ENCODE measurements at places on chromosomes 2 and 18. TPM values are rescaled to one million over a fixed set of nuclear protein-coding genes. Genes with fewer than 3 reads are reported as not detected.

Gene ASXL3
- total RNA-seq = 30.6 TPM

Gene CCL20
- not detected for total RNA-seq

Gene COL6A3
- total RNA-seq = 291 TPM

Gene POU3F3
- total RNA-seq = 4.2 TPM

Gene ADAM23
- total RNA-seq = 9.5 TPM

Gene FKBP7
- 48.4 TPM for total RNA-seq

Gene OTOS
- not detected for total RNA-seq

Gene CAVIN2
- total RNA-seq = 39.8 TPM

Gene GULP1
- 86.1 TPM for total RNA-seq

Gene ATP6V1B1
- total RNA-seq = 24.9 TPM

Gene LOXHD1
- 0.77 TPM for total RNA-seq

Gene ILKAP
- total RNA-seq = 38.9 TPM

Gene MEIS1
- 159 TPM for total RNA-seq
